ENCODE measurements at places on chromosomes 2 and 18.

- DNase-seq, result no peak
Observed at GRCh38 chr2:179341152-179341866, 76.7 kb upstream of the SESTD1 start.

DNA sequence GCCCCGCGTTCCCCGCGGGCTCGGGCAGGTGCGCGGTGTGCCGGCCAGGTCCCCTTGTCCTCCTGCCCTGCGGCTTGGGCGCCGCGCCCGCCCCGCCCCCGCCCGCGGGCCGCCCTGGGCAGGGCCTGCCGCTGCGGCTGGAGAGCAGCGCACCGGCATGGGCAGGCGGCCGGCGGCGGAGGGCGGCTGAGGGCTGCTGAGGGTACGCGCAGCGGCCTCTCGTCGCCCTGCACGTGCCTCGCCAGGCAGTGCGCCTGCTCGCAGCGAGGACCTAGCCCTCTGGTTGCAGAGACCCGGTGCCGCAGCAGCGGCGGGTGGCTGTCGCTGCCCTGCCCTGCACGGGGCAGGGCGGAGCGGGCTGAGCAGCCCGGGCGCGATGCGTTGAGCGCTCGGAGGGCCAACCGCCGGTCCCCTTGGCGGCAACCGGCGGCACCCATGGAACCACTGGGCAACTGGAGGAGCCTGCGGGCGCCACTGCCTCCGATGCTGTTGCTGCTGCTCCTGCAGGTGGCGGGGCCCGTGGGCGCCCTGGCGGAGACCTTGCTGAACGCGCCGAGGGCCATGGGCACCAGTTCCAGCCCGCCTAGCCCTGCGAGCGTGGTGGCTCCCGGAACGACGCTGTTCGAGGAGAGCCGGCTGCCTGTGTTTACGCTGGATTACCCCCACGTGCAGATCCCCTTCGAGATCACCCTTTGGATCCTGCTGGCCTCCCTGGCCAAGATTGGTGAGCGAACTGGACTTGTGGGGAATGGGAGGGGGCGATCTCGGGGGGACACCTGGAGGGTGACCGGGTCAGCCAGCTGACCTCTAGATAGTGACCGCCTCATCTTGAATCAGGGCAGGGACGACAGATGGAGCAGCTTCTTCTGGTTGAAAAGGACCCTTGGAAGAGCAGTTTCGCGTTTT is at the start of gene SLC9A2:
SLC9A2 (plus strand) TSS at position 140 of the 906 bp plus-strand sequence; CDS start at position 436, 296 bp downstream.
- no peak for DNase-seq

DNA sequence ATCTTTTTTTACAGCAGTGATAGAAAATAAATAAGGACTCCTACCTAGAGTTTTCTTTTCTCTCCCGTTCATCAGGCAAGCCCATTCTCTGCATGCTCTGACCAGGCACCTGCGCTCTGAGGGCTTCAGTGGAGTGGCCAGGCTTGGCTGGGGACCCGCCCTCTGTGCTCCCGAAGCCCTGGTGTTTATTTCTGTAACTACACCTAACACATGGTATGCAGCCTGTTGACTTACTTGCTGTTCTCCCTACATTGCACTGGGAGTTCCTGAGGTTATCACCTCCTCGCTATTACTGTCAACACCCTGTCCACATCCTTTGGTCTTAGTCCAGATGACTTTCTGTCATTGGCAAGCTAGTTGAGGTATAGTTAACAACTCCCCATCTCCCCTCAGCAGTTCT is 317.7 kb downstream of the LPIN1 start:
- no peak for DNase-seq

DNA sequence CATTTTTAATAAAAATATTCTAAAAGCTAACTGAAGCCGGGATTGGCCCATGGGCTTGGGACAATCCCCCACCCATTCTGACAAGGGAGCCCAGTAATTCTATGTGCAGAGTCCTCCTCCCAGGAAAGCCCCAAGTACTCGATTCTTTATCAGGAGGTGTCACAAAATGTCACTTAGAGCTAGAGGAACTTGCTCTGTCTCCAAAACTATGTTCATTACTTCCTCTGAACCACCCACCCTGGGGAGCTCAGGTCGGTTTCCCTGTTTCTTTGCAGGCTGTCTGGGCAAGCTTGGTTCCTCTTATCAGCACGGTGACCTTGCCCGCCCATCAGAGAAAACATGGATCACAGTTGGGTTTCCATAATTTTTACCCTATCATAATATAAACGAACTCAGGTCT is 430.6 kb upstream of the ID2 start:
- DNase-seq, result no peak

DNA sequence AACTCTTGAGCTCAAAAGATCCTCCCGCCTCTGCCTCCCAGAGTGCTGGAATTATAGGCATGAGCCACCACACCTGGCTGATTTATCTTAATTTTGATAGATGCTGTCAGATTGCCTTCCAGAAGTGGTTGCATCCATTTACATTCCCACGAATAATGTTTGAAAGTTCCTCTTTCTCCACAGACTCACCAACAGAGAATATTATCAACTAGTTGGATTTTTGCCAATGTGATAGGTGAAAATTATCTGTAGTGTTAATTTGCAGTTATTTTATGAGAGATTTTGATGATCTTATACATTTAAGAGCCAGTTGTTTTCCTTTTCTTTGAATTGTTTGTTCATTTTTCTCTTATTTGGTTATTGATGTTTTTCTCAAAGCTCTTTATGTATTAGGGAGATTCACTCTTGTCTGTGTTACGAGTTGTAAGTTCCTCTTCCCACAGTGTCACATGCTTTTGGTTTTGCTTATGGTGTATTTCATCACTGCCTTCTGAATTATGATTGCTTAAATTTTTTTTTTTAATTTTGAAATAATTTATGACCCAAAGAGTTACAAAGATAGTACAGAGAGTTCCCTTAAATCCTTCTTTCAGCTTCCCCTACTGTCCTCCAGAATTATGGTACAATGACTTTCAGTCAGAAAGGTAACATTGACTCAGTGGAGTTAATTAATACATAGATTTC is 20.7 kb upstream of the NT5DC4 start:
- DNase-seq, result no peak

Measured in Jurkat, Clone E6-1 (cell line).